ENCODE measurements at places on chromosomes 6 and 20. TPM values are rescaled to one million over a fixed set of nuclear protein-coding genes. Genes with fewer than 3 reads are reported as not detected.

Gene COL9A3
- total RNA-seq = 18.2 TPM

Gene RGS17
- total RNA-seq = 2.8 TPM

Gene RAB44
- total RNA-seq = not detected

DNA sequence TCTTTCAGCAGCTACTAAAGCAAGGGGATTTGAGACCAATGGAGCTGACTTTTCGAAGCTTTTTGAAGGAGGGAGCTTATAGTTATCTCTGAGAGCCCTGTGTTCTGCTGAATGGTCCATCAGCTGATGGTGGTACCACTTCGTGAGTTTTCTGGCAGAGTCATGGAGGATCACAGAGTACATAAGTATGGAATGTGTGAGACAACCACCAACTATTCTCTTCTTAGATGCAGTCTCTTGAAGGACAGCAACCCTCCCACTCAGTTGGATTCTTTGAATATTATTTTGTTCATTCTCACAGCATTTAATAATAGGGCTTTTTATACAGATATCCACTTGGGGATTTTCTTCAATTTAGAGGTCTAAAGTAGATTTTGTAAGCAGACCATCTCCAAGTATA lies 75.3 kb downstream of the ELOVL2 start:
- no peak overlapping the region for H3K4me3 ChIP-seq
- no peaks in the 10 kb centered on the region for H3K36me3 ChIP-seq
- H3K4me1 ChIP-seq = no peaks in the 10 kb centered on the region
- no peak overlapping the region for H3K27ac ChIP-seq

Gene NCR2
- not detected for total RNA-seq

Gene SNPH
- 1.8 TPM for total RNA-seq

Gene CPNE5
- 1.2 TPM for total RNA-seq
